ENCODE measurements at places on chromosomes 7 and 10.
A peak's percentile ranks its signal among the peaks of the same experiment; 100 is the strongest.

GRCh38 chr10:27364028-27364427, 123.4 kb upstream of the ACBD5 start:
- no peak for DNase-seq

DNA sequence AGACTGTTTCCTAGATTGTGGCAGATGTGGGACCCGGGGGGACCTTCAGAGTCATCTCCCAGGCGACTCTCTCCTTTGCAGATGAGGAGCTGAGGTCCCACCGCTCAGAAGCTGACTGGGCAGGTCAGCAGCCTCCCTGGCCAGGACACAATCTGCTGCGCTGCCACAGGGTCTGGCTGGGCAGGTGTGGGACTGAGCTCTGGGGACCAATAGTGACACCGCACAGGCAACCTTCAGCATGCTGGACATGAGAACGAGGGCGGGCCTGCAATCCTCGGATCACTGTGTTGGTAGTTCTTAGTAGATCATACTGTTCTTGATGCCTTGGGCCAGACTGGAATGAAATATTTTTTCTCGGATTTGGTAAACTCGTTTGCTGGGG, 20.5 kb upstream of the CRYGN start:
- DNase-seq, result no peak

DNA sequence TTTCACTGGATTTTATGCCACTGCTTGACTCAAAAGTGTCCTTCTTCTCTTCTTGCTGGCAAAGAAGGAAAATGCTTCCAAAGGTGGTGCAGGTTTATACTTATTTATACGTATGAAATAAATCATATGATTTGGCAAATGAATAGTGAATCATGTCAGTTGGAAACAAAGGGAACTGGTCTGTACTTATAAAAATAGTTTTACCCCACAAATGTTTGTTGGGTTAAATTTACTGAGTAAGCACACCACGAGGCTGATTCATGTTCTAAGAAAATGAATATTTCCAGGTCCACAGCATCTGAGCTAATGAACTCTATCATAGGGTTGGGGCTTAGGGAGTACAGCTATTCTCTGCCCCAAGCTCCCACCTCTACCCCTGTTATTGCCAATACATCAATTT, 232.2 kb downstream of the TRIL start:
- no peak for DNase-seq

DNA sequence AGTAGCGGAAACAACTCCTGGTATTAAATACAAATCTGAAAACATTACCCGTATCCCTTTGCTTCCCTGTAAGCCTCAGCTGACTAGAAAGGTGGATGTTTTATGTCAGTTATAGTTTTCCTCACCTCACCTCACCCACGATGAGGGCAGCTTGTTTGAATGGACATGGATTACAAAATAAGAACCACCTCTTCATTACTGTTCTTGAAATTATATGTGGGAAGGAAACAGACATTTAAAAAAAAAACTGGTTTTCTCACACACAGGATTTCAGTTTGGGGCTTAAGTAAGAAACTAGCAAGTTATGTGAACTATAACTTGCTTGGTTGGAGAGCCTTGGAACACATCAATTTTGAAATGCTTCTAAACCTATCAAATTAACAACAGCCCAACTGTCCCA, 232.9 kb upstream of the CCDC6 start:
- DNase-seq, result no peak

GRCh38 chr10:63265222-63265617, 132.1 kb downstream of the NRBF2 start:
- peak; percentile 47 for DNase-seq

- DNase-seq, result no peak
These were observed 427.8 kb upstream of the LRGUK start for GRCh38 chr7:133699386-133699785.

- no peak for DNase-seq
These were observed 11.7 kb upstream of the SLF2 start for GRCh38 chr10:100901051-100901450.

GRCh38 chr7:74025146-74025545, 2.8 kb upstream of the ELN start:
- DNase-seq, result no peak

DNA sequence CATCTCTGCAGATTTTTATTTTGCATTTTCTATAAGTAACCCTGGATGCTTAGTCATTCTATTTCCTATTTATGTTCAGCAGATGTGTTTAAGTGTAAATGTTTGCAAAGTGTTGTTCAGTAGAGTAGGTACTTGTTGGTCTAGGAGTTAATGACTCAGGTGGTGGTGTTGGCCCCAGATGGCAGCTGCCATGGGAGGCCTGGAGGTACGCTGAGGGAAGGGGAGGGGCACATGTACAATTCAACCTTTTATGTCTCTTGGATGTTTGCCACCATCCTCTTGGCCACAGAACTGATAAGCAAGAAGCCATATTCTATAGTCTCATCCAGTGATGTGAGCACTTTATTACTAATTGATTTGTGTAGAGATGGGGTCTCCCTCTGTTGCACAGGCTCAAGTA, 68.1 kb upstream of the SLC39A12 start:
- DNase-seq, result no peak

GRCh38 chr10:103507235-103508191, 14.0 kb downstream of the NEURL1 start:
- no peak for DNase-seq

- DNase-seq, result no peak
These were observed 18.8 kb upstream of the INPP5A start for GRCh38 chr10:132518572-132519381.

GRCh38 chr7:45580053-45580872, 6.1 kb downstream of the ADCY1 start:
- DNase-seq, result no peak

- DNase-seq, result no peak
These were observed 93.6 kb downstream of the MAD1L1 start for GRCh38 chr7:2139004-2139699.

DNA sequence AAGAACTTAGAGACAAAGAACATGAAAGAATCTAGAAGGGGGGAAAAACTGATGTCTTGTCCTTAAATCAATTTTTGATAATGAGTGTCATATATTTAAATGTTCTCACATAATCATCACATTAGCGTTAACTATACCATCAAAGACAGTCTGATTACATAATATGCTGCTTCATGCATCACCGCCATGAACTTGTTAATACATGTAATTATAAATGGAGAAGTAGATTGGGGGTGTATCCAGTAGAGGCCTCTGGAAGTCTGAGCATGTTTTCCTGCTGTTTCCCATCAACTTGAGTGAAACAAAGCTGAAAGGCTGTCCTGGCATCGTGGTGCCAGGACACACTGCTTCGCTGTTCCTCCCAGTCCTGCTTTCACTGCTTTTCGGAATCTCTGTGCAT, 48.2 kb downstream of the PRLHR start:
- no peak for DNase-seq

GRCh38 chr10:4195213-4195612, 410.2 kb upstream of the KLF6 start:
- no peak for DNase-seq

GRCh38 chr10:98321186-98321780, 53.3 kb upstream of the LOXL4 start:
- no peak for DNase-seq

GRCh38 chr7:37970211-37970610, 49.8 kb downstream of the EPDR1 start:
- no peak for DNase-seq

GRCh38 chr7:131633342-131633843, 77.0 kb upstream of the PODXL start:
- DNase-seq, result peak; percentile 77

- DNase-seq, result no peak
These were observed 227.1 kb upstream of the MBL2 start for GRCh38 chr10:52999681-53000080.

GRCh38 chr7:84981055-84981976, 205.5 kb downstream of the SEMA3D start:
- no peak for DNase-seq

DNA sequence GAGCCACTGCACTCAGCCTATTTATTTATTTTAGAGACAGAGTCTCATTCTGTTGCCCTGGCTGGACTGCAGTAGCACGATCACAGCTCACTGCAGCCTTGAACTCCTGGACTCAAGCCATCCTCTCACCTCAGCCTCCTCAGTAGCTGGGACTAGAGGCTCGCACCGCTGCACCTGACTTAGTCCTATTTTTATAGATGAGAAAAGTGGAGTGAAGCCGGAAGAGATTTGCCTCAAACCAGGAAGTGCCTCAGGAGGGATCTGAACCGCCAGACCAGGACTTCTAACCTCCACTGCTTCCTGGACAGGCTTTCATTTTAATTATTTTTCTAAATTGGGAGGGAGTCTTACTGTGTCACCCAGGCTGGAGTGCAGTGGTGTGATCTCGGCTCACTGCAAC, 17.5 kb upstream of the CLIP2 start:
- DNase-seq, result peak; percentile 32

DNA sequence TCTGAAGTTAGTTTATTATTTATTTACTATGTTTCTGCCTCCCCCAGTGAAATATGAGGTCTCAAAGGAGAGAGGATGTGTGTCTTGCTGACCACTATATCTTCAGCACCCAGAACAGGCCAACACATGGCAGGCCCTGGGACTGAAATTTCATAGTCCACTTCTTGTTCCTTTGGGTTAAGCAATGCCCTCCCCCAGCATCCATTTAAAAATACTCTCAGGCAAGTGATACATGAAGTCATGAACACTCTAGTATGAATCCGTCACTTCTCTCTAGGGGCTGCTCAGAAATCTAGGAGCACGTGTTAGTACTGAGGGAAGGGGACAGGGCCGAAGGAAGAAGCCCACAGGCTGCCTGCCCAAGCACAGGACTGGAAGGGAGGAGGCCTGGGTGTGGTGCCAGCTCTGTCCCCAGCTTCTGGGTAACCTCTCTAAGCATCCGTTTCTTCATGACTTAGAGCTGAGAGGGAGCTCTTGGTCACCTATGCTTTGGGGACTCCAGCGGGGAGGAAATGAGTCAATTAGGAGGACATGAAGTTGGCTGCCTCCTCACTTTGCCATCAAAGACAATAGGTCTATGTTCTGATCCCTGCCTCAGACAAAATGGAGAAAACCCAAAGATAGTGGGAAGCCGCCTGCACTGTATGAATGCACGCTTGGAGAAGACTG, 119.2 kb downstream of the KCNMA1 start:
- peak; percentile 18 for DNase-seq

- DNase-seq, result no peak
These were observed 1.8 kb downstream of the PALD1 start for GRCh38 chr10:70480239-70480861.

- no peak for DNase-seq
These were observed 134.8 kb upstream of the NAMPT start for GRCh38 chr7:106419455-106420182.

GRCh38 chr10:47269294-47269693, 30.7 kb upstream of the GDF10 start:
- DNase-seq, result no peak

GRCh38 chr7:22667187-22667561, 59.8 kb upstream of the IL6 start:
- DNase-seq, result no peak

DNA sequence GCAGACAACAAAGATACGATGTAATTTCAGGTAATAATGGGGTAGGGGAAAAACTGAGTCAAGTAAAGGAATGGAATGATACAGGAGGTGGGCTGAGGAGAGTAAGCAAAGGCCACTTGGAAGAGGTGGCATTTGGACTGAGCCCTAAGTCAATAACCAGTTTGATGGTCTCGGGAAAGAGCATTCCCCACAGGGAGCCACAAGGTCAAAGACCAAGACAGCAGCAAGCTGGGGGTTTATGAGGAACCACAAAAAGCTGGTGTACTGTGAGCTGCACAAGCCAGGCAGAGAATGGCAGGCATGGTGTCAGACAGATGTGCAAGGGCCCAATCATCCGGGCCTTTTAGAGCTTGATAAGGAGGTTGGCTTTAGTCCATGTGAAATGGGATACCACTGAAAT, 98.7 kb downstream of the NOC3L start:
- no peak for DNase-seq

DNA sequence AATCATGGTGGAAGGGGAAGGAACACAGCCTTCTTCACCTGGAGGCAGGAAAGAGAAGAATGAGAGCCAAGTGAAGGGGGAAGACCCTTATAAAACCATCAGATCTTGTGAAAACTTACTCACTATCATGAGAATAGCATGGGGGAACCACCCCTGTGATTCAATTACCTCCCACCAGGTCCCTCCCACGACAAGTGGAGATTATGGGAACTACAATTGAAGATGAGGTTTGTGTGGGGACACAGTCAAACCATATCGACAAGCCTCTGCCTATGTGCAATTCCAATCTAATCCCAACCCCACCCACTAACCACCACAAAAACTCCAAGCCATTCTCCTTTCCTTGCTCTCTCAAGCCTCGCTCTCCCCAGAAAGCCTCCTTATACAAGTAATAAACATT, 69.2 kb downstream of the TAC1 start:
- no peak for DNase-seq

DNA sequence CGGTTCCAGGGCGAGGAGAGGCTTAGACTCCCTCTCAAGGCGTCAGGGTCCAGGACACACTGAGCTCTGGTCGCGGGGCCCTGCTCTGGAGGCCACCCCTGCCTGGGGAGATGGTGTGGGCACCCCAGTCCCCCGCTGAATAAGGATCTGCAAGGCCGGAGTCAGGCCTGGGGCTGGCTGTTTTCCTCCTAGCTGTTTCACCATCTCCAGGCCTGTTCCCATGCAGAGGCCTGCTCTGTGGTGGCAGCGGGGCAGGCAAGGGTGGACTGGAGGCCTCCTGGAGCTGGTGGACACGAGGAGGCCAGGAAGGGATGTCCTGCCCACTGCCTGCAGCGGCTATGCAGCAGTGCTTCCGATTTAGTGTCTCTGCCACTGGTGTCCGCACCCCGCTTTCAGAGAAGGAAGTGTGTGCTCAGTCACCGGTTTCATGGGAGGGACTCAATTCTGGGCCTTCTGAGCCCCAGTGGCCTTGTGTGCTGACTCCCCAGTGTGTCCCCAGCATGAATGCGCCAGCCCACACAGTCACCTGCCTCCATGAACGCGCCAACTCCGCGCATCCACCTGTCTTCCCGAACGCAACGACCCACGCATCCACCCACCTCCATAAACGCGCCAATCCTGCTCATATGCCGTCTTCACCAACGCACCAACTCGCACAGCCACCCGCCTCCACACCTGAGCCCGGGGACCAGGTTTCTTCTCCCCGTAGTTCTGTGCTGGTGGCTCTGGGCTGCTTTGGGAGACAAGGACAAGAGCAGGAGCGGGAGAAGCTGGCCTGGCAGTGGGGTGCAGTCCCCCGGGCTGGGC, 14.5 kb upstream of the GPR146 start:
- DNase-seq, result peak; percentile 84

GRCh38 chr10:22992621-22993020, 64.8 kb downstream of the ARMC3 start:
- DNase-seq, result no peak

GRCh38 chr10:30639946-30640786, 10.6 kb upstream of the LYZL2 start:
- DNase-seq, result peak; percentile 43

All from suppressor macrophage (primary cell).